ENCODE measurements at places on chromosomes 12 and 14. TPM values are rescaled to one million over a fixed set of nuclear protein-coding genes. Genes with fewer than 3 reads are reported as not detected.

DNA sequence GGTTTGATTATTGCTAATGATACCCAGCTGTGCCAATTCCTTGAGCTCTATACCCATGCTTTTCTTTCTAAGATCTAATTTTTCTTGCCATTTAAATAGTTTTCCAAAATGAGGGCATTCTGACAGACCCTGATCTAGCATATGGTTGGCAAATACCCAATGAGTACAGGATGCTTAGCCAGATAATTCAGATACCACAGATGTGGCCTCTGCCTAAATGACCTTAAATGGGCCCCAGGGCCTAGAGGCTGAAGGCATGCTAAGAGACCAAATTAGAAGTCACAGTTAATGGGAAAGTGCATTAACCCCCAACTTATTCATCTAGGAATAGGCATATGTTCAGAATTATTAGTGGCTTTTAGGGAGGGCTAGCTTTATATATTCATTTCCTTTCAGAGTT is 122.3 kb upstream of the CNOT2 start:
- no peak for DNase-seq

DNA sequence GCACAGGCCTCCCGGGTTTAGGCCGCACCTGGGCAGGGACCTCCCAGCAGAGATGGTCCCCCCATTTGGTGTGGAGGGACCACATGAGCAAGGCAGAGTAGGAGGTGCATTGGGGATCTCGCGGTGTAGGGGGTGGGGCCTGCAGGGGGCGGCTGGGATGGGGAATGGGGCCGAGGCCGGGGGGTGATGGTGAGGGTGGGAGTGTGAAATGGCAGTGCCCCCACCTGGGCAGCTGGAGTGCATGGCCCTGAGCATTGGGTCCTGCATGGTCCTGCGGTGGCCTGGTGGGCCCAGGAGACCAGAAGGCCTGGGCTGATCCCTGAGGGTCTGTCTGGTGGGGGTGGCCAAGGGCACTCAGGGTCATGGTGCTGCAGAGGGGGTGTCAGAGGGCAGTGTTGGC is 111.8 kb downstream of the KIF26A start:
- DNase-seq = no peak

- DNase-seq = no peak
Observed at GRCh38 chr12:132085291-132085635, 58.9 kb downstream of the DDX51 start.

DNA sequence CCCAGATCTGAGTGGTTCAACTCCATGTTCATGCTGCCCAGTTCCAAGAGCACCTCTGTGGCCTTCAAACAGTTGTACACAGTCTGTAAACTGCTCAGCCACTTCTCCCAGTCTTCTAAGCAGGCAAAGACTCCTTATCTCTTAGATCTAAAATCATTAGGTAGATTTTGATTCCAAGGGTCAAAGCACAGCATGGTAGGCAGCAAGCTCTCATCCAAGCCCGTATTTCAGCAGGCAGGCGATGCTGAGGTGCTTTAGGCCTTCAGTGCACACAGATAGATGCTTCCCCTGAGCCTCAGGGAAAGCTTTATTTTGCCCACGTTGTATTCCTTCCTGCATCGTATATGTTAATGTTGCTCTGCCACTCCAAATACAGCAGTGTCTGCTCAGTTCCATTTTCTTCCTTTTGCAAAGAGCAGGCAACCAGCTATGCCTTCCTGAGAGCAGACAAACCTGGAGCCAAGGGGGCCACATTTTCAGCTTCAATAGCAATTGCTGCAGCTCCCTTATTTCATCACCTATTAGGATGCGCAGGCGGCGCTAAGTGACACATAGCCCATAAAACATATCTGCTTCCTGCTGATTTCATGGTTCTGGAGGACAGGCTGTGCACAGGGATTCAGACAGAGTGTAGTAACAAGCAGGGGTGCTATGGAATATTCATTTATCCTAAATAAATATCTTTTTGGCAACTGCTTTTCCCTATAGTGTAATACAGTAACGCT is 67.5 kb downstream of the ETV6 start:
- DNase-seq = no peak

- DNase-seq = no peak
Observed at GRCh38 chr12:93689076-93689834, 12.1 kb downstream of the CRADD start.

DNA sequence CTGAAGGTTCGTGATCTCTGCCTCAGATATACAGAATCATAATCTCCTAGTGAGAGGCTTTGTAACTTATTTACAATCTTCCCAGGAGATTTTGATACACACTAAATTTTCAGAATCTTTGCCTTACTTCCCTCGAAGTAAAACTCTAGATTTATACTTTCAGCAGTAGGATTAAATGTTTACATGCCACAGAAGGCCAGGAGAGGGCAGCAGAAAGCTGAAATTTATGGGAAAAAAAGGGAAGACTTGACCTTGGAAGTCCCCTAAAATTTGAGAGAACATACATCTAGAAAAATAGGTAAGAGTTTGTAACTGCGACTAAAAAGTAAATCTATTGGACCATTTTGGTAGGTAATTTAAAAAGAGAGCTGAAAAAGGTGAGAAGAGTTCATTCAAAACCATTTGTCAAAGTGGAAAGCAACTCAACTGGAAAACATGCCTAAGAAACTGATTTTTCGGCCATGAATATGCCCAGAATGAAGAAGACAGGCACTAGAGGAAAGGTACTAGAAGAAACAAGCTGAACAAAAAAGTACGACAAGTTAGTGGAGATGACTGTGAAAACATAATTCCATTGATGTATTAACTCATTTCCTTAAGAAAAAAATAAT is 242.0 kb upstream of the MDGA2 start:
- DNase-seq = no peak

DNA sequence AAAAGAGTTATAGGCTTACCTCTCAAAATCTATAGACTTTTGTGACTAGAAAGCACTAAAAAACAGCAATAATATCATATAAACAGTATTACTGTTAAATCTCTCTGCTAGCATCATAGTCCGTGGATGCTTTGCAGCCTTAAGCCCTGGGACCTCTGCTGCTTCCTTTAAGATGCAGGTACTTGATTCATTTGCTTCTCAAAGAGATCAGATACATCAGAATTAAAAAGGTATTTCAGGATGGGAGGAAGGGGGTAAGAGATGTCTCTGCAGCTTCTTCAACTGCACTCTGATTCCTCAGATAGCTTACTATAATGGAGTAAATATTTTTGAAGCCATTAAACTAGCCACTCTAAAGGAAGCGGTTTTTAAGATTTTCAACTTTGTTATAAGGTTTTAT is 49.3 kb downstream of the PAPLN start:
- DNase-seq = no peak

- DNase-seq = no peak
Observed at GRCh38 chr14:31271648-31272047, 64.1 kb upstream of the HECTD1 start.

DNA sequence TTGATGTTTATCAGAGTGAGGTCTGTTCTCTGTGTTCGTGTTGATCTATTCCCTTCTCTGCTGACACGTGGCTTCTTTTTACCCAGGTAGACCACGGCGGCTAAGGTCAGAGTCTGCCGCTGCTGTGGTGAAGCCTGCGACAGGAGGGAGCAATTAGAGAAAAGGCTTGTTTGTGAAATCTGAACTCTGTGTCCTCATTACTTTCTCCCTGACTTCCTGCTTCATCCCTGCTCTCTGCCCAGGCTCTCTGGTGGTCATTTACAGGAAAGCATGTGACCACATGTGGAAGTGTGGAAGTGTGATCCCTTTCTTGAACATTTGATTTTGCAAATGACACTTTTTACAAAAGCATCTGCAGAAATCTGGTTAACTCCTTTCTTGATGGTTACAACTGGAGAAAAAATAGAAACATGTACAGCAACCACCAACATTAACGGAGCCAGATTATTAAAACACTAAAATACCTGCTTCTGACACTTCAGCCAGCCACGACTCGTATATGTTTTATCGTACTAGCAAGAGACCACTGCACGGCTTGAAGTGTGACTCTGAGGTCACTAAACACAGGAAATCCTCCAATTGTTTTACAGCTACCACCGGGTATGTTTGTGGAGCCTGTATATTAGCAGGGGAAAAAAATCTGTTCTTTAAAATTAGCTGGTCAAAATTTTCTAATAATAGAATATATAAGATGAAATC is 388.6 kb upstream of the TMPO start:
- no peak for DNase-seq

DNA sequence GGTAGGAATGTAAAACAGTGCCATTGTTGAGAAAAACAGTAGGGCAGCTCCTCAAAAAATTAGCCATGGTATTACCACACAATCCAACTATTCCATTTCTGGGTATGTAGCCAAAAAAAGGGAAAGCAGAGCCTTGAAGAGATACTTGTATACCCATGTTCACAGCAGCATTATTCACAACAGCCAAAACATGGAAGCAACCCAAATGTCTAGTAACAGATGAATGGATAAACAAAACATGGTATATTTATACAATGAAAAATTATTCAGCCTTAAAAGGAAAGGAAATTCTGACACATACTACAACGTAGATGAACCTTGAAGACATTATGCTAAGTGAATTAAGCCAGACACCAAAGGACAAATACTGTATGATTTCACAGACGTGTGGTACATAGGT is 67.6 kb upstream of the GNG2 start:
- DNase-seq = no peak

DNA sequence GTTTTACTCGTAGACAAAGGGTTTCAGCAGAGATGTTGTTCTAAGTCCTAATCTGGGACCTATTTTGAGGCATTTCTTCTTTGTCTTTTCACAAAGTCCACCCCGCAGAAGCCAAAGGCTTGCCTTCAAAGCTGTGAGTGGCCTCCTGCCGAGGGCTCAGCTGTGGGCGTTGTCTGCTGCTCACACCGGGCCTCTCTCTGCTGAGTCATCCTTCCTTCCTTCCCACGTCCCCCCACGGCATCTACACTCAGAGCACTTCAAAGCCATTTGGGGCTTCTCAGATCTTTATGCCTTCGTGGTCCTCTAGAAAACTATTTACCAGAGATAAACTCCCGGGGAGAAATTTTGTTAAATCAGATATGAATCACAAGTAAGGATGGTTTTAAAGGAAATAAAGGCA is 115.9 kb upstream of the TMPO start:
- no peak for DNase-seq

GRCh38 chr12:124913474-124914391 is 717 bp downstream of the UBC start:
- DNase-seq = peak; percentile 90

GRCh38 chr12:9134981-9135628 is 19.4 kb upstream of the A2M start:
- no peak for DNase-seq

GRCh38 chr14:39102265-39102968 is 618 bp downstream of the SEC23A start:
- DNase-seq = no peak

DNA sequence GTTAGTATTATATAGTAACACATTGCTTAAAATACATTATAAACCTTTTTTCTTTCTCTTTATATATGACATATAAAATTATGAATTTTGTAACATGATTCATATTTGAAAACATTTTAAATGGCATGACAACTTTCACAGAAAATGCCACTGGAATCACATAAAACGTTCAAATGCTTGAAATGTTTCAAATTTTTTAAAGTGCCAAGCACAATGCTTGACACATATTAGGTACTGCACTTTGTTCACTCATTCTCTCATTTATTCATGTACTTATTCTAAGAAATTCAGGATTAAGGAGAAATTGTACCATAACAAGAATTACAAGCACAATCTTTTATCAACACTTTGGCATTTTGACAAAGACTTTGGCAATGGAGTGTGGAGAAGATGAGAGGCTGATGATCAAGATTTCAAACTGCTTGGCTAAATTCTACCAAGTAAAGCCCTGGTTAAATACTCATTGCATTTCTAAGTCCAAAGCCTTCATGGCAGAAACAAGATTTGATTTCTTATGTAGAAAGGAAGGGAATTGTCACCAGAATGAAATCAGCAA is 232.2 kb downstream of the C12orf50 start:
- no peak for DNase-seq

GRCh38 chr12:92462049-92462448 is 240.7 kb upstream of the PLEKHG7 start:
- DNase-seq = no peak

DNA sequence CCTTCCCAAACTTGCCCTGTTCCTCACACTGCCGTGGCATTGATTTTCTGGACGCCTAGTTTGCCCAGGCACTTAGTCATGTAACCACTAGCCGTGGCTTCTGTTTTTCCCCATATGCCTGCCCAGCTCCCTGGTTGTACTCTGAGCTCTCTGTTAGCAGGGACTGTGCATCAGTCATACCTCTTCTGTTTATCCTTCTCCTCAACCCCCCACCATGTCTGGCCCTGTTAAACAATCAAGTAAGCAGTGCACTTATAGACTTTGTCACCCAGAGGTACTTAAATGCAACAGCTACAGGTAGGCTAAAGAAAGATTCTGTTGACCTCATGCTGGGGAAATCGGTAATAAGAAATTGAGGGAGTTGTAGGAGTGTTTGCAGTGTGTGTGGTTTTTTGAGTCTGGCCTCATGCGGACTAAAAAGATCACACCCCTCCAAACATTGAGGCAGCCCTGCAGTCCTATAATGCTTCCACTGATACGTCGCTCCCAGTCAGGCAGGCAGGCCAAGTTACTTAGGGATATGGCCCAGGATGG is 17.0 kb downstream of the UBE3B start:
- DNase-seq = no peak

- no peak for DNase-seq
Observed at GRCh38 chr12:1863823-1864222, 43.5 kb downstream of the LRTM2 start.

DNA sequence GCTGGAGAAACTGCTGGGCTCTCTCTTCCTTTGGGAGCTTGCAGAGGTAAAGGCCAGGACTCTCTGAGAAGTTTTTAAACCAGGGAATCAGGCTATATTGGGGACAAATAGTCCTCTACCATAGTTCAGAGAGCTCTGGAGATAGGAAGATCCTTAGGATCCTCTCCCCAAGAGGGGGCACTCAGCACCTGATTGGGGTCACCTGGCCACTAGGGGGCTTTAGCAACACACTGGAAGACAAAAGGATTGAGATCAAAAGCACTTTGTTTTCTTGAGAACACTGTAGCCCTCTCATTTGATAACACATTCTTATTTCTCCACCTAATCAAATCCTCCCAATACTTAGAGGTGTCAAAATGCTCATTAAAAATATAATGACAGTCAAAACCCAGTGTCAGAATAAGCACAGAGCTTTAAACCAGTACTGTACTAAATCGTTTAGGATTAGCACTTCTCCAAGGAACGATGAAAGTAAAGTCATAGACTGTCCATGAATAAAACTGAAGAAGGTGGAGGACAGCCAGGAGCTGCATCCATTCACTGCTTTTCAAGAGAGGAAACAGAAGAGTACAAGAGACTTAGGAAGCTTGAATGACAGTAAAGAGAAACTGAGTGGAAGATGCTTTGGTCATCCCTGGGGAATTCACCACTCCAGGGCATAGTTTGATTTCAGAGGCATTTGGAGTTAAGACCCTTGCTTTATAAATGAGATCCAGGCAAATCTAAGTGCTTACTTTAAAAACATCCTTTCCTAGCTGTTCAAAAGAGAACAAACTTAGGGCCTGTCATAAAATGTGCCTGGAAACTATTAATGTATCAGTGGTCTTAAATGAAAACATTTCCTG is 26.5 kb downstream of the BMP4 start:
- DNase-seq = no peak

GRCh38 chr12:52436000-52436827 is 2.0 kb upstream of the KRT75 start:
- DNase-seq = no peak

PRKD1 gene
- 14.1 TPM for total RNA-seq

DLGAP5 gene
- total RNA-seq = under 0.01 TPM

APOLD1 gene
- total RNA-seq = 236 TPM

TAS2R8 gene
- not detected for total RNA-seq

SPX gene
- total RNA-seq = 1.3 TPM

ACVRL1 gene
- 109 TPM for total RNA-seq

SELPLG gene
- 16.6 TPM for total RNA-seq

CNTN1 gene
- 16.4 TPM for total RNA-seq

A2M gene
- 276 TPM for total RNA-seq

PTCSC3 gene
- not detected for total RNA-seq

LIN52 gene
- 13.0 TPM for total RNA-seq
